Lung (tissue), 17 donors: ENCODE measurements at places on chromosomes 5 and 9.

DNA sequence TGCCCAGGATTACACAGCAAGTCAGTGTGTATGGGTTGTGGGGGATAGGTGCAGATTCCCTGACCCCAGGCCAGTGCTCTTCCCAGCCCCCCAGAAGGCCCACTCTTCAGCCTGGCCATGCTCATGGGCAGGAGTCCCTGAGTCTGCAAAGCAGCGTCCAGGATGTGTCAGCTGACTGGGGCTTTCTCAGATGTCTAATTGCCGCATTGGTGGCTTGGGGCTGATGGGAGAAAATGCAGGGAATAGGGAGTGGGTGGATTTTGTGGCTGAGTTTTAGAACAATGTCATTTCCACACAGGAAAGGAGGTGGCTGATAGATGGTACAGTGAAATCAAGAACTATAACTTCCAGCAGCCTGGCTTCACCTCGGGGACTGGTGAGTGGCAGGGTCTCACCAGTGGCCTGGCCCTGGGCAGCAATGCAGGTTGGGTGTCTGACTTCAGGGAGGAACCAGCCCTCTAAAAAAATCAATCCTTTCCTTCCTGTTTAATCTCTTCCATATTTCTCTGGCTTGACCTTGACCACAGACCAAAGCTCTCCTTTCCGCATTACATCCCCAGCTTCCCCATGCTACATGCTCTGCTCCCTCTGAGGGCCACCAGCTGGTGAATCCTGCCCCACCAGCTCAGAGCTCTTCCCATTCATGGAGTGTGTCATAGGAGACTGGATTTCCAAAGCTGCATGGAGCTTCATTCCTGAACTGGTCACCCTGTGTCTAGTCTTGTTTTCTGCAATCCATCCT, 14.2 kb downstream of the GLIPR2 start:
- DNase-seq: no peak

DNA sequence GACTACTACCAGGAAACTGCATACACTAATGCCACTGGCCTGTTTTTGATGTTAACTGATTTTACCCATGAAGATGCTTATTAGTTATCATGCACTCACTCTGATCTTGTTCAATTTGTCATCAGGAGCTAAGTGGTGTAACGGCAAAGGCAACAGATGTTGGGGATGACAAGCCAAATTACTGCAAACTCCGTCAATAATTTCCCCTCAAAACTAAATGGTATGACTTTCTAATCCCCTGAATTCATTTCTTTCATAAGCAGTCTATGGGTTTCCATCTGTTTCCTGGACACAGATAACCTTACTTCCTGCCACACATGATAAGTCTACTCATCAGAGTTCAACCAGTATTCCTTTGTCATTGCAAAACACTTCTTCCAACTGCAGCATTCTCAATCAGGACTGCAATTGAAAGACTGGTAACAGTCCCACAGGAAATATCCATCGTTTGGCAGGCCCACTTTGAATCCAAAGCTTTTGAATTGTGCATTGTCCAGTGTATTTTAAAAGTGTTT, 96.2 kb upstream of the SMC2 start:
- DNase-seq: peak; percentile 2

- no peak for DNase-seq
Measured at GRCh38 chr9:98230304-98230703, 25.1 kb downstream of the TBC1D2 start.

GRCh38 chr9:26077860-26078259, 399.6 kb upstream of the TUSC1 start:
- no peak for DNase-seq

- DNase-seq: no peak
Measured at GRCh38 chr9:2411459-2412215, 209.9 kb upstream of the VLDLR start.

DNA sequence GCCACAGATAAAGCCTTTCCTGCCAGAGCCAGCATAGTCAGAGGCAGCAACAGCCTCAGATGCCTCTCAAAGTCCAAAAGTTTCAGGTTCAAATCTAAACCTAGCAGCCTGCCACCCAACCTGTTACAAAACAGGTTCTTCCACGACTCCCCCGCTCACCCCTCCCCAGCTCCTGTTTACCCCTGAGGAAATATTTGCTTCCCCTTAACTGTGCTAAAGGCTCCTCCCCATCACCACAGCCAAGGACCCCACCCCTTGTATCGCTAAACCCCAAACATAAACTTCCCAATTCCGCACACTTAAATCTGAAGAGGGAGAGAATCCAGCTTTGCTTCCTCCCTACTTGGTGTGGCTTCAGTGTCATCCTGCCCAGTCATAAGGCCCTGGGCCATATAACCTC, 15.4 kb upstream of the VDAC1 start:
- DNase-seq: peak; percentile 50

GRCh38 chr9:133351908-133352634, 4.1 kb downstream of the RPL7A start:
- peak; percentile 54 for DNase-seq

- DNase-seq: no peak
Measured at GRCh38 chr5:180129291-180130190, 58.0 kb upstream of the RNF130 start.
